HFF-Myc (cell line): ENCODE measurements at places on chromosomes 6 and 20.

- no peak for DNase-seq
Observed at GRCh38 chr6:52230685-52231084, 13.6 kb downstream of the IL17F start.

DNA sequence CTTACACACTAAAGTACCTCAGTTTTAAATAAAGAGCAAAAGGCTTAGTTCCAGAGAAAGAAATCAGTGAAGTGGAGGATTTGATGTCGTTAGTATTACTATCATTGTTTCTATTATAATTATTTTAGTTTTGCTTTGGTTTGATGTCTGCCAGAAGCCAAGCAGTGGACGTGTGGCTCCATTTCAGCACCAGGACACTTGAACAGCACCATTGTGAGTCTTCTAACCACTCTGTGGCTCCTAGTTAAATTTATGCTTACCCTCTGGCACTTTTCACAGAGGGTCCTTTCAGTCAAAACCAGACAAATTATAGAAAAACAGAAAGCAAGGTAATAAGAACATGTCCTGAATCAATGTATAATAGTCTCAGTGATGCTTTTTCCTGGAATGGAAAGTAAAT, 3.4 kb downstream of the COL9A1 start:
- DNase-seq, result no peak

- no peak for DNase-seq
Observed at GRCh38 chr6:73152966-73153757, 72.1 kb downstream of the KHDC1L start.

- no peak for DNase-seq
Observed at GRCh38 chr6:49333345-49334125, 129.5 kb downstream of the MMUT start.

DNA sequence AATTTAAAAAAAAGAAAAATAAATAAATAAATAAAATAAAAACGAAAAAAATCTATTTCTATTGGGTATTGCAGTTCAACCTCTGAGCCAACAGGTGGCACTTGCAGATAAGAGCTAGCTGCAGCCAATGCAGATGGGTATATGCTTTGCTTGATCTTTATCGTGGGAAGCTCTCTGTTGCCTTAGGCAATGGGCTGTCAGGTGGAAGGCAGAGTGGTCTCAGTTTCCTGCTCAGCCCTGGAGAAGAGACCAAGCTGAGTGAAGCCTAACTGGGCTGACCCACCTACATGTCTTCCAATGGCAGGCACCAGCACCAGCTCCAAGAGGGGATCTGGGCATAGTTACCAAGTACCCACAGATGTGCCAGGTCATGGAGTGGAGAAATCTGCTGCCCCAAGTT, 95.0 kb downstream of the AK9 start:
- no peak for DNase-seq

- DNase-seq, result no peak
Observed at GRCh38 chr6:127436578-127437110, 22.5 kb downstream of the KIAA0408 start.

GRCh38 chr6:159513914-159514313, 179.1 kb downstream of the SOD2 start:
- DNase-seq, result no peak

DNA sequence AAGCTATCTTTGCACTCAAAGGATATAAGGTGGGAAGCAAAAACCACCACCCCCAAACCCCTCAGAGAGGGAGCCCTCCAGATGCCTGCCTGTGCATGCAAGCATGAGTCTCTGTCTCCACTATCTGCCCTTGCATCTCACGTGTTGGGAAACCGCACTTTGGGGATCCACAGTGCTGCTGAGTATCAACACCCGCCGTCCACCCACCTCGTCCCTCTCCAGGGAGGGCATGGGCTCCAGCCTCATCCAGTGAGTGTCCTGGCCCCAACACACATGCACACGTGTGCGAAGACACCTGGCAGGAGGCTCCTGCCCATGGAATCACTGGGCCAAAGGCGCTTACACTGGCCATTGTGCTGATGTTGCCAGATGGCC, 3.5 kb upstream of the YTHDF1 start:
- DNase-seq, result no peak

GRCh38 chr6:90183587-90184333, 112.9 kb downstream of the BACH2 start:
- no peak for DNase-seq

GRCh38 chr6:9455864-9456658, 958.8 kb downstream of the TFAP2A start:
- no peak for DNase-seq

DNA sequence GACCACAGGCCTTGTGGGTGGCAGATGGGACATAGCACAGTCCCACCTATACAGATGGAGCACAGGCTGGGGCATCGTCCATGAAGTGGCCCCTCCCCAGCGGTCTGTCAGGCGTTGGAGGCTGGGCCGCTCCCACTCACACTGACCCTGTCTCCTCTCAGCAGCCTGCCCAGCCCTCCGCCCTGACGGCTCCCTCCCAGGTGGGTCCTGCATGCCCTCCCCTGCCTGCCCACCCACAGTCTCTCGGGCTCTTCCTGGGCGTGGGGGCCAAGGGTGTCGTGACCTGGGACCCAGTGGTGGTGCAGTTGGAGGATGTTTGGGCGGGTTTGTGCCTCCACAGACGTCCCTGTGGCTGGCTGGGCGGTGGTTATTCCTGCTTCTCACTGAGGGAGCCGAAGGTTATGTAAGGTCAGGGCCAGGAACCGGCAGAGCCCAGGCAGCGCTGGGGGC, 22.3 kb downstream of the COL20A1 start:
- no peak for DNase-seq

DNA sequence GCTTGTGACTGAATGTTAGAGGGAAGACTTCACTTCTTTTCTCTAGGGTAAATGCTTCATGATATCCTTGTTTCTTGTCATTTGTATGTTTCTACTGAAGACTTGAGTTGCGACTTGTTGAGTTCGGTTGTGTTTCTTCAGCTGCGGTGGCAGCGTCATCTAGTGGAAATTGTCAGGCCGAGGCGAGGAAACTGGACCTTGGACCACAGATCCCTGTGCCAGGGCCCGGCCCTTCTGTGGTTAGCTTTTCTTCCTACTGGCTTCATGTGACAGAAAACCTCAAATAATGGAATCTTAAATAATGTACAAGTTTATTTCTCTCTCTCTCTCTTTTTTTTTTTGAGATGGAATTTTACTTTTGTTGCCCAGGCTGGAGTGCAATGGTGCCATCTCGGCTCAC, 12.4 kb downstream of the MTHFD1L start:
- no peak for DNase-seq

DNA sequence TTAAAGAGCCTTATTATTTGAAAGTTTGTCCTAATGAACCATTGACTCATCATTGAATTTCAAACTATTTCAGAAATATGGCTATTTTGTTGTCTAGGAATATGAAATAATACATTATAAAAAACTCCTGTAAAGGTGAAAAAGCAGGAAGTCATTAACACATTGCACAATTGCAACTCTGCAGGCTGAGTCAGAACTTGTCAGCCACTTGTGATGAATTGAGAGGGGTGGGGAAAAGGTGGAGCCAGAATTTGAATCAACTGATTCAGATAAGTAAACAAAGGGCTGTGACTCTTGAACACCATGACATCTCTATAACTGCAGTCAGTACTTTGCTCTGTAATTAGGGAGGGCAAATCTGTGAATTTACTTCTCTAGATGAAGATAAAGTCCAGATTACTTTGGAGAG, 6.0 kb downstream of the C6orf141 start:
- DNase-seq, result no peak

GRCh38 chr6:8017276-8017701, 46.9 kb downstream of the BLOC1S5 start:
- DNase-seq, result no peak

DNA sequence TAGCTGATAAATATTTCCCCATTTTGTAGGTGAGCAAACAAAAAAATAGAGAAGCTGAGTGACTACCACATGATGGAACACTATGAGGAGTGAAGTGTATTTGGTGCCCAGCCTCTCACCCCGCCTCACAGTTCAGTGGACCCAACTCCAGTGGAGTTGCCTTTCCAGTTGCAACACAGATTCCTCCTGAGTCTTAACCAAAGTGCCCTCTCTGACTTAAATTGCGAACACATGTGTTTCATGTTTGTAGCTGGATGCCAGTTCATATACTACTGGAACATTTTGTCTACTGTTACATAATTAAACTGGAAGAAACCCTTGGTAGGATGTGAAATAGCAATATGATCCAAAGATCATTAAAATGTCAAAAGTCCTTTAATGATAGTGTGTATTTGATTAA, 448.9 kb downstream of the COL12A1 start:
- DNase-seq, result no peak

- no peak for DNase-seq
Observed at GRCh38 chr6:55108134-55109130, 65.9 kb upstream of the HCRTR2 start.

- no peak for DNase-seq
Observed at GRCh38 chr6:124963416-124963785, 1.2 kb downstream of the RNF217 start.

DNA sequence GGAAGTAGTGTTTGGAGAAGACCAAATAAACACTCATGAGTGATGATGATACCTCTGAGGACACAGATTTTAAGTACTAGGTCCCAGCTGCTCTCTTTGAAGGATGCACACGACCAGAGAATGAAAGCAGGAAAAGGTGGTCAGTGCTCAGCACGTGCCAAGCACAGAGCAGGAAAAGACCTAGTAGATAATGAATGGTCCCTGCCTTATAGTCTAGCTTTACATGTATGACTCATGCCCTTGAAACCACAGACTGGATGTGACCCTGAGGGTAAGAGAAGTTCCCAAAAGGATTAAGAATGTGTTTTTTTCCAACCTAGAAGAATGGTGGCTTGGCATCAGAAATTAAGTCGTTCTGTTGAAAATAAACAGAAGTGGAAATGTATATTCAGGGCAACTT, 2.8 kb upstream of the MC3R start:
- DNase-seq, result no peak

GRCh38 chr6:10730254-10730653, 7.4 kb downstream of the TMEM14C start:
- no peak for DNase-seq

DNA sequence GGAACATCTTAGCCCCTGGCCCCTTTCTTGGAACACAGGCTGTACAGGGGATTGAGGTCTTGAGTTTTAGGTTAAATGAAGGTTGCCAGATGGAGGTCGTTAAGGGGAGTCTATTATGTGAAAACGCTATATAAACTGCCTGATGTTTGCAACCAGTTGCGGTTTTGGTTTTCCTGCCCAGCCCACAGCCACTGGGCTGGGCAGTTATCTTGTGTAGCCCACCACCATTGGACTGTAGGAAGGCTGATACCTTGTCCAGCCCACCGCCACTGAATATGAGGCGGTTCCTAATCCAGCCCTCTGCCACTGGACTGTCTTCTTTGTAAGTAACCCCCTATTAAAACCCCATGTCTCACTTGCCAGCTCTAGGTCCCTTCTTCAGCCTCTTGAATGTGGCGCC, 42.3 kb upstream of the COL21A1 start:
- no peak for DNase-seq

- DNase-seq, result peak; percentile 74
Observed at GRCh38 chr6:11772109-11772825, 6.3 kb downstream of the ADTRP start.

DNA sequence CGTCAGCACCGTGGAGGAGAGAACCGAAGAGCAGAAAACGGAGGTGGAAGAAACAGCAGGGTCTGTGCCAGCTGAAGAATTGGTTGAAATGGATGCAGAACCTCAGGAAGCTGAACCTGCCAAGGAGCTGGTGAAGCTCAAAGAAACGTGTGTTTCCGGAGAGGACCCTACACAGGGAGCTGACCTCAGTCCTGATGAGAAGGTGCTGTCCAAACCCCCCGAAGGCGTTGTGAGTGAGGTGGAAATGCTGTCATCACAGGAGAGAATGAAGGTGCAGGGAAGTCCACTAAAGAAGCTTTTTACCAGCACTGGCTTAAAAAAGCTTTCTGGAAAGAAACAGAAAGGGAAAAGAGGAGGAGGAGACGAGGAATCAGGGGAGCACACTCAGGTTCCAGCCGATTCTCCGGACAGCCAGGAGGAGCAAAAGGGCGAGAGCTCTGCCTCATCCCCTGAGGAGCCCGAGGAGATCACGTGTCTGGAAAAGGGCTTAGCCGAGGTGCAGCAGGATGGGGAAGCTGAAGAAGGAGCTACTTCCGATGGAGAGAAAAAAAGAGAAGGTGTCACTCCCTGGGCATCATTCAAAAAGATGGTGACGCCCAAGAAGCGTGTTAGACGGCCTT, 41.6 kb downstream of the ZBTB2 start:
- DNase-seq, result no peak

DNA sequence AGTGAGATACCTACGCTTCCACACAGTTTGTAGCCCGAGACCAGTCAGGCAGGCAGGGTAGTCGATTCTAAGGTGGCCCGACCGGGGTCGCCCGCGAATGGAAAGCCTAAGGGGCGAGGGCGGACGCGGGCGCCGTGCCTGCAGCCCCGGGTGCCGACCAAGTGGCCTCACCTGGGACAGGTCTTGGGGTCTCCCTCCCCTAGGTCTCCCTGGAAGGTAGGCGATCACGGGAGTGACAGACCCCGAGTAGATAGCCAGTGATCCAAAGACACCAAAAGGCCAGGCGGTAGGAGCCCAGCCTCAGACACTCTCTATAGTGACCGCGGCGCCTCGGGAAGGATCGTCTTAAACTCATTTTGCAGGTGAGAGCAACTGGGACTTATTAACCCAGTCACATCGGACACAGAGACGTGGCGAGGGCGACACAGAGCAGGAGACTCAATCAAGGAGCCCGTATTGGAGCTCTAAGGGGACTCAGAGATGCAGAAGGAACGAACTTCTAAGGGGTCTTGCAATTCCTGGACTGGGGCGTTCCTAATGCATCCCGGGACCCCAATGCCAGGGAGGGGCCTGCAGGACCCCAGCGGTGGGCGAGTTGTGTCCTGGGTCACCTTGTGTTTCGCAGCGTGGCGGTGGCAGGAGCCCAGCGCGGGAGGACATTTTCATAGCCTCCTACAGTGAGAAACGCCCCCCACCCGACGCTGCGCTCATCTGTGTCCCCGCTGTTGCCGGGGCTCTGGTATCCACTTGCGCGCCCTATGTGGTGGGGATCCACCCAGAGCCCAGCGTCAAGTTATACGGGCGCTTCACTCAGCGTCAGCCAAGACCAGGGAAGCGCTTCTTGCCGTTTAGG, 2.1 kb upstream of the VSX1 start:
- DNase-seq, result no peak

DNA sequence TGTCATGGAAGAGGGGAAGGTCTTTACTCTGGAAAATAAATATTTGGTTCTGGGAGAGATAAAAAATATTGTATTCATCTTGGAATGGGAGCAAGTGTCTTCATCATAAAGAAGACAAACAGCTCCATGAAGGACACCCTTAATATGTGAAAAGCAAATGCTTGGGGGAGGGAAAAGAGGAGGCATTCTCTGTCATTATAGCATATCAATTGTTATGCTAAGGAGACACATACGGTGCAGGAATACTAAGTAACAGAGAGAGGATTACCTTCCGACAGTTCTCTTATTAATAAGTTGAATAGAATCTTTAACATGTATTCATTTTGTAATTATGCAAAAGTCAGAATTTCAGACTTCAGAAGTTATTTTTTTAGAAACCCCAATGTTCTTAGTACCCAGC, 634.4 kb downstream of the UTRN start:
- DNase-seq, result no peak

DNA sequence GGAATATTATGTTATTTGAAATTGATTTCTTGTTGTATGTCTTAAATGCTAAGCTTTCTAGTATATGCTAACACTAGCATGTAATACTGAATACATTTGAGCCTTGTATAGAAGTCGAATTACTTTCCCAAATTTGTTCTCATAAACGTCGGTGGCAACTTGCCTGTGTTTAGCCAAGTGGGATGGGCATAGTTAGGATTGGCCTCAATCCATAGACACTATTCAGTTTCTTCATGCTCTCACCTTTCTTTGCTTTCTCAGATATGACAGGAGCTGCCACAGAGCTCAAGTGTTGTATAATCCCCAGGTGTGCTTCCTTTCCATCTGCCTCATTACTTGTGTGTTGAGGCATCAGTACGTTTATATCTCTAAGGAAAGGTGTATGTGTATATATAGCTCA, 19.3 kb downstream of the ZNF334 start:
- DNase-seq, result no peak
